CD14-positive monocyte (primary cell): ENCODE measurements at places on chromosomes 7 and 10. TPM values are rescaled to one million over a fixed set of nuclear protein-coding genes. Genes with fewer than 3 reads are reported as not detected.
A peak's percentile ranks its signal among the peaks of the same experiment; 100 is the strongest.

DNA sequence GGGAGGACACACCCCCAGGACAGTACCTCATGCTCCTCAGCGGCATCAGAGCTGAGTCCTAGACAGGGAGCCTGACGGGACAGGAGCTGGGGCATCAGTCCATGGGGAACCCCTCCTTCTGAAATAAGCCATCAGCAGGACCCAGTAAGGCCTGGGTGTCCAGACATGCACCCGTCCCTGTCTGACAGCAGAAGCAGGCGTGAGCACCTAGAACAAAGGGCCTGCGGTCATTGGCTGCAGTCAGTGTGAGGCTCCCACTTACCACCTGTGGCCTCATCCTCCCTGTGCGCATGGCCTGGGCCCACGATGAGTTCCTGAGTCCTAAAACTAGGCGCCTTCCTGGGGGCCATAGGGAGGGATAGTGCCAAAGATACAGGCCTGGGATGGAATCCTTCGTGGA lies 484.7 kb downstream of the PTPRN2 start:
- DNase-seq, result no peak

Gene MSMB
- not detected in 2 replicates for polyA plus RNA-seq

GRCh38 chr10:9508606-9509005 lies 1454.1 kb downstream of the GATA3 start:
- DNase-seq, result no peak

GRCh38 chr7:138979226-138979979 lies 1.8 kb downstream of the KIAA1549 start:
- no peak for DNase-seq

GRCh38 chr10:117312430-117312829 lies 62.8 kb downstream of the PDZD8 start:
- DNase-seq, result no peak

Gene IGFBP1
- polyA plus RNA-seq, result not detected

Gene GRK5
- polyA plus RNA-seq, result 1.2 TPM

- DNase-seq, result no peak
These were observed 260.8 kb downstream of the DNAJB6 start for GRCh38 chr7:157597562-157597961.

DNA sequence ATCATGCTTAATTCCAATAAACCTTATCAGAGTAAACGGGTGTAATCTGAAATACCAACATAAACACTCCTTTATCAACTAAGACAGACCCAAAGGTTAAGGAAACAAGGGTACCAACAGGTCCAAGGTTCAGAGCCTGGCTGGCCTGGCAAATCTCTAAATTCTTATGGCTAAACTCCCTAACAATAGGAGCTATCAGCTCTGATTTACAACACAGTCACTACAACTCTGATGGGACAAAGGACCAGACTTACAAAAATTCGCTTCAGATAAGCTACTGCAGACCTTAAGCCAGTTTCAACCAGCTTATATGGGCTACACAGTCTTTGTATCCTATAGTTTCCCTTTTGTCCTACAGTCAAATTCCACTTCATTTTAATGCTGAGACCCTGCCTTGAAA lies 381.9 kb downstream of the ZWINT start:
- no peak for DNase-seq

DNA sequence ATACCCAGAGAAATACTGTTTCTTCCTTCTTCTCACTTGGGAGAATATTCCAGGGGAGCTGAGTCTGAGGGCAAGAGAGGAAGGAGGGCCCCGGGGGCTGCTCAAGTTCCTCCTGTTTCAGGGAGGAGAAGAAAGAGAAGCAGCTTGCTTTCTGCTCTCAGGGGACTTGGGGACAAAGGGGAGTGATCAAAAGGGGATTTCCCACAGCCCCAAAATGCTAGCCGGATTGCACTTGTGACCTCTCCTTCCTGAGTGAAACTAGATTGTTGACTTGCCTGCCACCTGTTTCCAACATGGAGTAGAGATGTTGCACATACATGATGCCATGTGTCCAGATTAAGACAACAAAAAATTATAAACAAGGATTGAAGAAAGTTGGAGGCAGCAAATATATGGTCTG lies 28.7 kb upstream of the PDCD4 start:
- DNase-seq, result peak; percentile 48

DNA sequence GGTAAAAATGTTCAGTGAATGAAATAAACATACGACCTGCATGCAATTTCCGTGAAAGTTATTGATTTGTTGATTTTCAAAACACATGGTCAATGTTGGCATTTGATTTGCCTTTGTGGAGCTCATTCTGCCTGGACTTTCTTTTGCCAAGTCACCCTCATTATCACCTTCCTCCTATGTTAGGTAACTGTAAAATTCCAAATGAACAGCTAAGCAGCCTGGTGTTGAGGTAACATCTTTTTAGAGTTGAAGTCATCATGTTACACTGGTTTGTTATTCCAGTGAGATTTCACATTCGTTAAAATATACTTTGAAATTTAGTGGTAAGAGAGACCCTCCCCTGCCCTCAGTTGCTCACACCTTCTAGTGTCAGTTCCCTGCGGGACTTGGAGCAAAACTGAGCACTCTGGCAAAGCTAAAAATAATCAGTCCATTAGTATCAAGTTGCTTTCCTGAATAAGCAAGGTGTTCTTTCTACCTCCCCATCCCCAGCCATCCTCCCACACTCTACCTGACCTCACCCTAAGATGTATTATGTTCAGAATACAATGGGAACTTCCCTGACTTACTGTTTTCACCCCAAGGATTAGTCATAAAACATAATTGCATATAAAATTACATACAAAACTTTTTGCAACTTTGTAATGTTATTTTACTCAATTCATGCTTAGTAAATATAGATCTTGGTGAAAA lies 283.3 kb upstream of the SEMA3A start:
- no peak for DNase-seq

Gene MRLN
- polyA plus RNA-seq, result not detected in 2 replicates

- DNase-seq, result no peak
These were observed 670 bp upstream of the AGK start for GRCh38 chr7:141550386-141551093.

Gene VPS41
- 56.7 TPM for polyA plus RNA-seq

DNA sequence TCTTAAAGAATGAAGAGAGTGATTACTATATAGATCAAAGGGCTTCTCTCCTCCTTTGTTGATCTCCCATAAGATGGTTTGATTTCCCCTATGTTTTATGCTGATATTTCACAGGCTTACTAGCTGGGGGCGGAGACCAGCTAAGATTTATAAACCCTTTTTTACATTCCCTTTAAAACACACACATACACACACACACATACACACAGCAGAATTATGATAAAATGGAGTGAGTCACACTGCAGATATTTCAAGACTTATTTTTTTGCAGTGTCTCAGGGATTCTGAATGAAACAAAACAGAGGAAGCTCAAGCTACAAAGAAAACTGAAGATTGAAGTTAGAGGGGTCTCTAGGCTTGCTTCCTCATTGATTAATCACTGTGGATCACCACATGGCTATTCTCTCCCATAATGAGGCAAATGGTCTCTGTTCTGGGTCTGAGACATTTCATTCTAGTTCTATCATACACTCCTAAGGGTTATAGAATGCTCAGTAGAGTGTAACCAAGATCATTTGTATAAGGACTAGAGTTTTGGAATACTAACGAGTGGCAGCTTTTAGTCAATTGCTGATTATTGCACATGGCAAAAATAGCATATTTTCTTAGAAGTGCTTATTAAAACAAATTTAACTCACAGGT lies 18.6 kb downstream of the INA start:
- DNase-seq, result no peak
